ENCODE measurements at places on chromosomes 12 and 14.

DNA sequence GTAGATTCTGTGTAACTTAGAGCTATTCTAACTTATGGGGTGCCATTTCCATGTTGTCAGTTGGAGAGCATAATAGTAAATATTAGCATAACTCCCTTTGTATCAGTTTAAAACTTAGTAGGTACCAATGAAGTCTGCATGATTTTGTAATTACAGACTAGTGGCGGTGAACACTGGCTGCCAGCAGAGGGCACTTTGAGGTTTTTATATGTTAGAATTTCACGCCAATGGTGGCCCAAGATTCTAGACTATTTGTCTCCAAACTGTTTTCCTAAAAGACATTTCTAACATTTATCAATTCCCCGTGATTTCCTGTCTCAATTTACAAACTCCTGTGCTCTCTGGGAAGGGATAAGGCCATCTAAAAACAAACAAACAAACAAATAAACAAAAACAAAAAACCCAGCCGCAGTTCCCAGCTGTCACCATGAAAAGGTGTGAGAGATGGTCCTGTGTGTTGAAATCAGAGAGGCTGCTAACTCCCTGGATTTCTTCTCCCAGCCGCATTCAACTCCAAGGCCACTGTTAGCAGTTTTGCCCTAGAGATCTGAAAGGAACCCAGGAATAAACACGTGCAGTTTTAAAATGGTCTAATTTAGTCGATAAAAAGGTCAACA lies 57.6 kb downstream of the BRMS1L start:
- DNase-seq: no peak

- no peak for DNase-seq
Measured at GRCh38 chr12:49493900-49494299, 44.9 kb upstream of the KCNH3 start.

DNA sequence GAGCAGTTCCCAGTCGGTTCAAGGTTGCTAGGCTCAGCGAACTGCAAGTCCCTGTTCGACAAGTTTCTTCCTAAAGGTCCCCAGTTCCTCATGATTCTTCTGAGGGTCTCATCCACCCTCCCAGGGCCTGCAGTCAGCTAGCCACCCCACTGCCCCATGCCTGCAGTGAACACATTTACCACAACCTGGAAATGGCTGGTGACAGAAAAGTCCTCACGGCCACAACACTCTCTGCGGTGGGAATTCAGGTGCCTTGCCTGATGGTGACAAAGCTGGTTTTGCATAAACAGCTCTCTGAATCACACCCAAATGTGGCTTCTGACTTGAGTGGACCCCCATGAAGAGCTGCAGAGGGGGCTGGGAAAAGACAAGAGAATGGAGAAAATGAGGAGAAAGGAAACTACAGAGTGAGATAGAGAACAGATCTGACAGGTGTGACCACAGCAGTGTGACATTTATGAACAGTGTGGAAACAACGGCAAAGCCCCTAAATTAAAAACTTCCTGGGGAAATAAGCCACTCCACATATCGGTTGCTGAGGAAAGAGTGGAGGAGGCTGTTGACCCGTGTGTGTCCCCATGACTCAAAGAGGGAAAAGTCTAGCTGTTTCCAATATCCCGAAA lies 1.3 kb upstream of the CD27 start:
- DNase-seq: no peak

DNA sequence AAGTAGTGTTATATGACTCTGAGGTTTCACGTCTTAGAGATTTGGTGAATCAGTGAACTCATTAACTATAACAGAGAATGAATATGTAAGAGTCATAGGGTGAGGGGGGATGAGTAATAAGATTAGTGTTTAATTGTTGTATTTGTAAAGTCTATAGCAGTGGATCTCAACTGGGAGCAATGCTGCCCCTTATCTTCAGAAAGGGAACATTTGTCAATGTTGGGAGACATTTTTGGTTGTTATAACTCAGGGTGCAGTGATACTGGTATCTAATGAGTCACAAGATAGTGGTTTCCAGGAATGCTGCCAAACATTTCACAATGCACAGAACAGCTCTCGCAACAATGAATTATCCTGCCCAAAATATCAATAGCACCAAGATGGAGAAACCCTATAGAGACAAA lies 1193.7 kb downstream of the GALC start:
- no peak for DNase-seq

- DNase-seq: no peak
Measured at GRCh38 chr14:84864548-84865271, 665.2 kb upstream of the FLRT2 start.

DNA sequence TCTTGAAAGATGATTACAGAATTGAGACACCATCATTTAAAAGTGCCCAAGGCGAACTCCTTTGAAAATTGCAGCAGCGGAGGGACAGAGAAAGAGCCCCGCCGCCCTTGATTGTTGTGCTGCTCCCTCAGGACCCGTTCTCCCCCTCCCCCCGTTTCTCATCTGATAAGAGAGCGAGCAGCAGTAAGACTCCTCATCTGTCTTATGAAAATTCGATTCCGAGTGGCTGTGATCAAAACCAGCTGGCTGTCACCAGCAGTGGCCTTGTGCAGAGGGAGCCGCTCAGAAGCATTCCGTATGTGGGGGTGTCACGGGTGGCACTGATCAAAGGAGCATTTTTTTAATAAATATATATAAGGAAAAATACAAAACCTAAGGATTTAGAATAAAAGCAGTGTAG lies 78.0 kb upstream of the GPATCH2L start:
- DNase-seq: no peak

- no peak for DNase-seq
Measured at GRCh38 chr14:88463318-88463717, 77.9 kb downstream of the SPATA7 start.

DNA sequence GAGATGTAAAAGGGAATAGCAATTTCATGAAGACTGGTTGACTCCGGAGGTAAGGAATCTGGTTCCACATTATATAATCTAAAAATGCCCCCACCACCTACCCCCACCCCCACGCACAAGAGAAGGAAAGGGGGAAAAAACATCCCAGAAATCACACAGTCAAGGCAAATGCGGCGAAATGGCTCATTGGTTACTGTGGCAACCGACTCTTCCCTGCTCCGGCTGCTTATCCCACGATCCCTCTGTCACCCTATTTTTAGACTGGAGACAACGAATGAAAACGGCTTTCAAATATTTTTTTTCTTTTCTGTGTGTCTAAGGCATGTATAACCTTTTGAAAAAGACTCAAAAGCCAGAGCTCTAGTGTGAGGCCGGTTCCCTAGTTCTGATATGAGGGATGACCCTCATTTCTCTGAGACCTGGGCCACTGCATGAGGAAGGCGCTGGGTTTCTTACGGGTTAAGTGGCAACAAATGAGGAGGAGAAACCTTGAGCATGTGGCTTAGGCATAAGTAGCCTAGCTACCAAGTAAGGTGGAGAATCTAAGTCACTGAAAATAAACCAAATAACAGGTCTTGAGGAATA lies 148.3 kb upstream of the GRIN2B start:
- DNase-seq: no peak

GRCh38 chr12:131793243-131794022 lies 34.8 kb upstream of the MMP17 start:
- DNase-seq: no peak

DNA sequence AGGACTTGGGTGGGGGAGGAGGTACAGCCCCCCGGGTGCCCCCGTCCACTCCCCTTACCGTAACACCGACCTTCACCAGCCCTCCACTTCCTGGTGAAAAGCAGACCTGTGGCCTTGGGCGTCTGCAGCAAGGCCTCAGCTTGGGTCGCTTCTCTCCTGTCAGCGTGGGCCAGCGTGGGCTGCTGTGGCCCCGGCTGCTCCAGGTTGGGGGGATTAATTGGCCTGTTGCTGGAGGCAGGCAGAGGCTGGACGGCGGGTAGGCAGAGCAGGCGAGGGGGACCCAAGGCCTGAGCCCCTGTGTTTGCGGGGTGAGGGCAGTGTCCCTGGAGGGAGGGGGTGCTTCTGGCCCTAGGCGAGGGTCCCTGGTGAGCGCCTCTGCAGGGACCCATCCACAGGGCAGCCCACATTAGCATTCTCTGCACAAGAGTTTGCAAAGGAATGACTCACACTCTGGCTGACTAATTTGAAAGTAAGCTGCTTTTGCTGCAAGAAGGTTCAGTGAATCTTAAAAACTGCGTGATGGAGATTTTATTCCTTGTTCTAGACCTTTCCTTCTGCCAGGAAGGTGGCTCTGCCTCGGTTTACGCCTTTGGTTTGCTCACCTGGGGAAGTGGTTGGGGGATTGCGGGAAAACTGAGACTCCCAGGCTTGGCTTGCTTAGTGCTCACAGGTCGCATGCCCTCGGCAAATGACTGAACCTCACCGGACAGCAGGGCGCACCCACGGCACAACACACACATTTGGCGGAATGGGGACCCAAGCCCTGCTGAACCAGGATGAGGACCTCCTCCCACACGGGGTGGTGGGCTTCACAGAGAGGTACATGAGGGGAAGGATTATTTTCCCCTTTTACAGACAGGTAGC lies 37.9 kb upstream of the DLK1 start:
- no peak for DNase-seq

- DNase-seq: no peak
Measured at GRCh38 chr14:96405677-96406076, 13.7 kb downstream of the AK7 start.

GRCh38 chr12:45279931-45280830 lies 64.3 kb downstream of the ANO6 start:
- no peak for DNase-seq

DNA sequence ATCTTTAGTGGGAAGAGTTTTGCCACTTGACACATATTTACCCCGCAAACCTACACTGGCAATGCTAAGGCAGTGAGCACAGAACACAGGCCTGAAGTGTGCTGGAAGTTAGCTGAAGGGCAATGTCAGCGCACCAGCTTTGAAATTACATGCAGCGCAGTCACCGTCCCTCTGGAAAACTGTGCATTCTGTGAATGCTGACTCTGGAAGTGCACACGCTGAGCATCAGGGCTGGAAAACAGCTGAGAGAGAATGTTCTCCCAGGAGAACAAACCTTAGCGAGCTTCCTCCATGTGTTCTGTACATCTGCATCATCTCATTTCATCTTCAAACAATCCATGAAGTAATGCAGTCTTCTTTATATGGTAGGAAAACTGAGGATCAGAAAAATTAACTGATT lies 448.2 kb downstream of the NRXN3 start:
- DNase-seq: no peak

- DNase-seq: no peak
Measured at GRCh38 chr14:65237941-65238340, 135.6 kb upstream of the MAX start.

DNA sequence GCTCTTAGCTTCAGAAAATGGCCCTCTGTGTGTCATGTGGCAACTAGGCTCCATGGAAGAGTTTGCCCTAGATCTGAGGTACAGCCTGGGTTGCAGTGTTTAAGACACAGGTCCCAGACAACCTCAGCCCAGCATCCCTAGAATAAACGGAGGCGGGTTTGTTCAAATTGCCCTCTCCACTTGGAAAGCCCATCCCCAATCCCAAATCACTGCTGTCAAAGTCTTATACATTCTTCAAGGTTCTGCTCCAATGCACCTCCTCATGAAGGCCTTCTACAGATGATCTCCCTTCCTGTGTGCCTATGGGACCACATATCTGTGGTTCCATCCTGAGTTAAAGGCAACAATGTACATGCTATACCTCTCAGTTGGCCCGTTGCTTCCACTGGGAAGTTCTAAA lies 289.8 kb downstream of the DPF3 start:
- no peak for DNase-seq

DNA sequence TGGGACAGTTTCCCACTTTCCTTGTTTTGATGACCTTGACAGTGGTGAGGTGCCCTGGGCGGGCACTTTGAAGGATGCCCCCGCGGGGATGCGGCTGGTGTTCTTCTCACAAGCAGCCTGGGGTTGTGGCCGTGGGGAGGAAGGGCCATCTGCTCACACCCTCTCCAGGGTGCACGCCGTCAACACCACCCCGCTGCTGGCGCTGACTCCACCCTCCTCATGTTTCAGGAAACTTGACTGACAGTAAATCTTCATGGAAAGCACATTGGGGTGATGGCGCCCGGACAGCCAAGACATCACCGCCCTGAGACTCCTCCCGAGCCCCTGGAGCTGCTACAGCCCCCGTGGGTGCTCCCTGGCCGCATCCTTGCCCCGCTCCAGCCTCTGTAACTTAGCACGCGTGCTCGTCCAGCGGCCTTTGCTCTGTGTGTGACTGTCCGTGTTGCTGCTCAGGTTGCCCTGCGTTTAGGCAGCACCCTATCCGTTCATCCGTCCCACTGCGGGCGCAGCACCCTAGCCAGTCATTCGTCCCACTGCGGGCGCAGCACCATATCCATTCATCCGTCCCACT lies 150.2 kb upstream of the C14orf180 start:
- DNase-seq: no peak
